Stimulated activated CD8-positive, alpha-beta memory T cell treated with anti-CD3 and anti-CD28 coated beads, Interleukin-7, amount 100 ng/mL, for 48 hours (primary cell): ENCODE measurements at places on chromosomes 16 and 17.

- DNase-seq: peak; percentile 28
Observed at GRCh38 chr17:49494986-49495841, at the start of gene NGFR. Gene NGFR, plus strand, starts transcription at chr17:49495293. Its CDS starts 125 bp downstream, at chr17:49495418.

DNA sequence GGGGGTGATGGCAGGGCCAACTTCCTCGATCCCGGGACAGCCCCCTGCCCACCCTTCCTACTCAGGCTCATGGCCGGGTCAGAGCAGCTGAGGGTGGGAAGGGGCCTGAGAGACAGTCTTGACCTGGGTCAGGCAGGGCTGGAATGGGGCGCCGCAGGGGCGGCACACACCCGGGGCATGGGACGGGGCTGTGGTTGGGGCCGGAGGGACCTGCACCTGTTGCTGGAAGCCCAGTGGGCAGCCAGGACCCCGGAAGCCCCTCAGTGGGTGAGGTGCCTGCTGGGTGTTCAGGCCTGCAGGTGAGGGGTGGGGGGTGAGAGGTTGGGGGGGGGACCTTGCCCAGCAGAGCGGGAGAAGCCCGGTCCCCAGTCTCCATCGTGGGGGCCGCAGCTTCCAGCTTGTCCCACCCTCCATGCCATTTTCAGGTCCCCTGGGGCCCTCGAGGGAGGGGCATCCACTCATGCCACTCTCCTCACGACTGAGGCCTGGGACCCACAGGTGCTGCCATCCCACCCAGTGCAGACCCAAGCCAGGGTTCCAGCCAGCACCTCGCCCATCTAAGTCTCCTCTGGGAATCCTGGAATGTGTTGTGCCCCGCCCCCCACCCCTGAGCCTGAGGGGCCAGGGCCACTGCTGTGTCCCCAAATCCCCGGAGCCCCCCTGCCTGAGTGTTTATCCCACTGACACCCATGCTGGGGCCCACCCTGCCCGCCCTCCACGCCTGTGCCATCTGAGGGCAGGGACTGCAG is 43.4 kb upstream of the ACSF3 start:
- no peak for DNase-seq

- no peak for DNase-seq
Observed at GRCh38 chr16:17784073-17784472, 313.3 kb upstream of the XYLT1 start.

DNA sequence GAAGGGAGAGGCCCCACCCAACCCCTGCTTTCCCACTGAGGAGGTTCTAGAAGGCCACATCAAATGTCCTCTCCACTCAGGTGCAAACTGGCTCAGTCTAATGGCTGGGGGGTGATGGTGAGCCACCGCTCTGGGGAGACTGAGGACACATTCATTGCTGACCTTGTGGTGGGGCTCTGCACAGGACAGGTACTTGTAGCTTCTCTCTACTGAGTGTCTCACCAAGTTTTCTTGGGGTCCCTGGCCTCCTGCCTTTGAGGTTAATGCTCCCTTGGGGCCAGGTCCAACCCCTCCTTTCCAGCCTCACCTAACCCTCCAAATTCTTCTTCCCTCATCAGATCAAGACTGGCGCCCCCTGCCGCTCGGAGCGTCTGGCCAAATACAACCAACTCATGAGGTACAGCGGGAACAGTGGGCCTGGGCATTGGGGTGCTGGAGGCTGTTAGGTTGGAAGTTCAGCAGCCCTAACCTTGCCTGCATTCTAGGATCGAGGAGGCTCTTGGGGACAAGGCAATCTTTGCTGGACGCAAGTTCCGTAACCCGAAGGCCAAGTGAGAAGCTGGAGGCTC is 5.7 kb downstream of the ENO3 start:
- no peak for DNase-seq

- DNase-seq: no peak
Observed at GRCh38 chr16:89697616-89698331, 3.7 kb downstream of the SPATA2L start.

DNA sequence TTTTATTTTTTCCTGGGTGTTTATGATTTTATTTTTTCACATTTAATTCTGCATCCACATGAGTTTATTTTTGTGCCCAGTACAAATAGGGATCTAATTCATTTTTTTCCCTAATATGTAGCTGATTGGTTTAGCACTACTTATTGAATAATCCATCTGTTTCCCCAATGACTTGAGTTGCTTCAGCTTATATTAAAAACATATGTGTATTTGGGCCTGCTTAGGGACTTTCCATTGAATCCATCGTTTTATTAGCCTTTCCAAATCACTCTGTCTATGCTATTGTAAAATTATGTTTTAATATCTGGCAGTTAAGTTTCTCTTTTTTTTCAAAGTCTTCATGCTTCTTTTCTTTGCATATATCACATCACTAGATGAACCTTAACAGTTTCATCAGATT is 42.2 kb downstream of the WWP2 start:
- DNase-seq: no peak

DNA sequence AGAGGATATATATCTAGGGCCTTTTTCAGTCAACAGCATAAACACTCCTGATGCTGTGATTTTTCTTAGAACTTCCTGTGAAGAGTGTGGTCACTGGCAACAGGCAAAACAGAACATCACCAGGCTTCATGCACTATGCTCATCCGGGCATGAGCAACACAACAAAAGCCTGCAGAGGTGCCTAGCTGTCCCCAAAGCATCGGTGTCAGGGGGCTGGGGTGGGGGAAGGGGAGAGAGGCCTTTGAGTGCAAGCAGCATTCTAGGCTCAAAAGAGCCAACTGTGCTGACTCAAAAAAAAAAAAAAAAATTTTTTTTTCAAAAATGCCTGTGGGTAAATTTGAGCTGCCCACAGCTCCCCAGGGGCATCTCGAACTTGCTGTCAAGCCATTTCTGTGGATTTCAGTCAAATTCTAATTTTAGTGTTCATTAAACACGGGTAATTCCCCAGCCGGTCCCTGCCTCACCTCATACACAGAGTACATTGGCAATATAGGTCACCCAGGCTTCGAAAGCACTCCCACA is 194.6 kb upstream of the DYNLRB2 start:
- DNase-seq: no peak

DNA sequence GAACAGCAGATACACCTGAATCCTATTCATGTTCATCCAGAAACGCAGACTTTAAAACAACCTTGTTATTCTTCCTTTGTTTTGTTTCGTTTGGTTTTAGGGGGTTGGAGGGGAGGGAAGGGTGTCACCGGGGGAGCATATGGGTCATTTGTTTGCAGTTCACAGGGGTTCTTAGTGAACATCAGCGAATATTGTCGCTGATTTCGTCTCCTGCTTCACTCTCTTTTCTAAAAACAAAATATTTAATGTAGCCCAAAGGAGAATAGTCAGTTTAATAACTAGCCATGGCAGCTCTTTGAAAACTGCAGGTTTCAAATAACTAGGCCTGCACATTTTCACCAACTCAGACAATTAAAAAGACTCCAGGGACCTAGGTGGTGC is 37.6 kb downstream of the HLF start:
- DNase-seq: no peak

GRCh38 chr17:35214192-35214591 is 20.0 kb upstream of the SLC35G3 start:
- no peak for DNase-seq

- DNase-seq: no peak
Observed at GRCh38 chr17:67500677-67501300, 123.7 kb downstream of the PITPNC1 start.

GRCh38 chr16:86997058-86997457 is 320.1 kb downstream of the C16orf95 start:
- no peak for DNase-seq

DNA sequence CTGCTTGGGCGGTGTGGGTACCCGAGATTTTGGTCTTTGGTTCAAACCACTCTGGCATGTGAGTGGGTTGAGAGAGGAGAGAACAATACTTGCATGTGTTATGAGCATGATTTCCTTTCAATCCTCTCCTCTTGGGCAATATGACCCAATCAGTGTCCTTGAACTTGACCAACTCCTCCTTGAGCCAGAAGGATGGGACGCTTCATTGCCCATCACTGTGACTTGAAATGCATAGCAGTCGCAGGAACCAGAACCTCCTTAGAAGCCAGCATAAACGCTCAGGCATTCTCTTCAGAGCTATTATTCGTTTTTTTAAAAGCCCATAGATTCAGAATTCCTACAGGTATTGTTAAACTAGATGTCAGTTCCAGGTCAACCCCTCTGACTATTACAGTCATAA is 367.4 kb downstream of the HAPSTR1 start:
- DNase-seq: no peak

DNA sequence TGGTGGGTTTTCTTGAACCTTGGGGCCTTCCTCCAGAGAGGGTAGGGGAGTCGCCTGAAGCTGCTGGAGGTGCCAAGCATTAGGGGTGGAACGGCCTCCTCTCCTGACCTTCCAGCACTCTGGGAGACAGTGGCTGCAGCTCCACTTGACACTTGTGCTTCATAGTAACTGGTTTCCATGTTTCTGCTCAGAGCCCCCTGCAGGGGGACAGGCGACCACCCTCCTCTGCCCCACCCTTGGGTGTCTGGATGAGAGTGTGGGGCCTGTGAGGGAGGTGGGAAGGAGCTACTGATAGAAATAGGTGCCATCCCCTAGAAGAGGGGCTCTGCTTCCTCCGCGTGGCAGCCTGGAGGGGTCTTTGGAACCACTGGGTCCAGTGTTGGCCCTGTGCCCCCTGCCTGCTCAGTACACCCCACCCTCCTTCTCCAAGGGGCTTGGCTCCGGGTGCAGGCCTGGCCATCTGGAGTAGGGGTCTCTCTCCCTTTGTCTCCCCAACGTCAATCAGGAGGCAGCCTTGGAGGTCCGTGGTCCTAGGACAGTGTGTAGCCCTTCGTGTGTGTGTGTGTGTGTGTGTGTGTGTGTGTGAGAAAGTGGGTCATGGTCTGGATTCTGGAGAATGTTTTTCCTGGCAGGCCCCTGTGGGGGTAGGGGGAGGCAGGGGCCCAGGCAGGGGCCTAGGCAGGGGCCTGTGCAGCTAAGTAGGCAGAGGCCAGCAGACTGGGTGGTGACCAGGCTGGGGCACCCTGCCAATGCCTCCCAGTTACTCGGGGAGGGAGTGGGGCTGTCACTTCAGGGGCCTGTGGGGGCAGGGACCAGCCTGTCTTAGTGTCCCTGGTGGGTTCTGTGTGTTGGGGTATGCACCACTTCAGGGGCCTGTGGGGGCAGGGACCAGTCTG is 4.9 kb downstream of the LASP1 start:
- no peak for DNase-seq

DNA sequence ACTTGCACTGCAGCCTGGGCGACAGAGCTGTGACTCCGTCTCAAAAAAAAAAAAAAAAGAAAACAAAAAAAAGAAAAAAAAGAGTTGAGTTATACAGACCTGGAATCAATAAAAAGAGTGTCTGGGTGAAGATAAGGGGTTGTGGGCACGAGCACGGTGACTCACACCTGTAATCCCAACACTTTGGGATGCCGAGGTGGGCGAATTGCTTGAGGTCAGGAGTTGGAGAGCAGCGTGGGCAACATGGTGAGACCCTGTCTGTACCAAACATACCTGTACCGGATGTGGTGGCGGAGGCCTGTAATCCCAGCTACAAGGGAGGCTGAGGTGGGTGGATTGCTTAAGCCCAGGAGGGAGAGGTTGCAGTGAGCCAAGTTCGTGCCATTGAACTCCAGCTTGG is 1.3 kb upstream of the TRAP1 start:
- no peak for DNase-seq

- no peak for DNase-seq
Observed at GRCh38 chr16:645852-646678, 3.1 kb upstream of the WDR90 start.

DNA sequence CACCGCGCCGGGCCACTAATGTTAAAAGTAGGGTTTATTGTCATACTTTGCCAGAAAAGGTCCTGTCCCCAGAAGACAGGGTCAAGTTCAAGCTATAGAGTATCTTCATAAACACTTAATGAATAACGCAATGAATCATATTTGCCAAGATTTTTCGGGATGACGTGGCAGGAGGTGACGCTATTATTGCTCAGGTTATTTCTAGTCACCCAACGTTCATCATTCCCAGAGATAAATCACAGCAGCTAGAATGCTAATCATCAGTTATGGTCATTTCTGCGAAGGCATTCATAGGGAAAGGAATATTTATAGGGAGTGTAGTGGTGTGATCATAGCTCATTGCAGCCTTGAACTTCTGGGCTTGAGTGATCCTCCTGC is 2.0 kb downstream of the TMC5 start:
- no peak for DNase-seq

GRCh38 chr17:73099511-73099910 is 7.0 kb upstream of the SLC39A11 start:
- DNase-seq: no peak

GRCh38 chr17:47315451-47316266 is 8.1 kb upstream of the EFCAB13 start:
- no peak for DNase-seq

- DNase-seq: no peak
Observed at GRCh38 chr17:69213059-69213813, 15.4 kb downstream of the ABCA10 start.

DNA sequence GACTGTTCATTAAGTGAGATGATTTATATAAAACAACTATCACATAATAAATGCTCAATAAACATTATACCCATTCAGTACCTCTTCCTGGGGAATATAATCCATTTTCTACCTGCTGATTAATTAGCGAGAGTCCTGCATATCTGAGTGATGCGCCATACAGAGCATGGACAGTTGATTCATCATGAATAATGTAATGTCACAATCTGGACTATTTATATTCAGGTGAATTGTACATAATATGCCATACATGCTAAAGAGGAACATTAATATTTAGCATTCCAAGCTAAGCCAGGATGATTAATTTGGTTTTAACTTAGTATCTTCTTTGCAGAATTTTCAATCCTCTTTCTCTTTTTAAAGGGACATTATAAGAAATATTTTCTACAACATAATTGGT is 362.0 kb upstream of the XYLT1 start:
- no peak for DNase-seq

- DNase-seq: no peak
Observed at GRCh38 chr16:56370875-56371659, 54.3 kb downstream of the AMFR start.

DNA sequence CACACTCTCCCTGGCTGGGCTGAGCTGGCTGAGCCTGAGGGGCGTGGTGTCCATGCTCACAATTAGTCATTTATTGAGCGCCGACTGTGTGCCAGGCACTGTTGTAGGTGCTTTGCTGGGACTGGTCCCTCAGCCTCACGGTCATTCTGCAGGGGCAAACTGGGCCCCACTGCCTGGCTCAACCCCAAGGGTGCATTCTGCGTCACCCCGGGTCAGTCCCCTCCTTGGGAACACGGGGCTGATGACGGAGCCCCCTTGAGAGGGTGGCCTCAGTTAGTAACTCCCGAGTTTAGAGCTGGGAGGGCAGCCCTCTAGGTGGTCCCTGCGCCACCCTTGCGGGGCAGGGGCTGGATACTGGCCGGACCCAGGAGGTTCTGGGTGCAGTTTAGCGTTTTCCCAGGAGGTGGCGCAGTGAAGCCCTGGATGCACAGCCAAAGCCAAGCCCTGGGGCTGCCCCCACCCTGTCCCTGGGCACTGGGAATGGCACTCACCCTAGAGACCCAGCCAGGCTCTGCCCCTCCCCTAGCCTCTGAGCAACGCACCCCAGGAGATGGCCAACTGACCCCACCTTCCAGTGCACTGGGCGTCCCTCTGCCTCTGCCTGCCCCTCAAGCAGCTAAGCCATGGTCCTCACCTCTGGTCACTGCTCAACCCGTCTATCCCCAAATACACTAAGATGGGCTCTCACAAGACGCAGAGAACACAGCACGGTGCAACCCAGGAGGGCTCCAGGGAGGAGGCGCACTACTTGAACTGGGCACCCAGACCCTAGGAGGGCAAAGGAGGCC is 243.2 kb upstream of the GSE1 start:
- peak; percentile 24 for DNase-seq

- DNase-seq: no peak
Observed at GRCh38 chr16:1651094-1651973, 26.7 kb upstream of the JPT2 start.
